Sigmoid colon (tissue), 7 donors: ENCODE measurements at places on chromosomes 2 and 18. TPM values are rescaled to one million over a fixed set of nuclear protein-coding genes. Genes with fewer than 3 reads are reported as not detected.

The GAD1 gene
- total RNA-seq: not detected

GRCh38 chr2:32836933-32837332, 109.8 kb upstream of the LTBP1 start:
- H3K36me3 ChIP-seq: no peaks in the 10 kb centered on the region
- no peak overlapping the region for H3K27ac ChIP-seq
- DNase-seq: no peak

DNA sequence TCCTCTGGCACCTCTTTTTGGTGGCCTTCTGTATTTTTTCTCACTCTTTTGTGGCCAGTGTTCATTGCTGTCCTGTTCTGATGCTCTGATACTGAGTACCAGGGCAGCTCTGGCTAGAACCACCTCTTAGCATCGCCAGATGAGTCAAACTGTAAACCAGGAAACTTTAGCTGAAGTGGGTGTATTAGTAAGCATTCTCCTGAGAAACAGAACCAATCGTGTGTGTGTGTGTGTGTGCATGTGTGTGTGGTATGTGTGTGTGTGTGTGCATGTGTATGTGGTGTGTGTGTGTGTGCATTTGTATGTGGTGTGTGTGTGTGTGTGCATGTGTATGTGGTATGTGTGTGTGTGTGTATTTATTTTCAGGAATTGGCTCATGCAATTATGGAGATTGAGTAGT, 166.3 kb upstream of the SKOR2 start:
- no peak overlapping the region for H3K4me3 ChIP-seq
- no peak overlapping the region for H3K27ac ChIP-seq
- no peaks in the 10 kb centered on the region for H3K4me1 ChIP-seq
- no peak for DNase-seq
- H3K27me3 ChIP-seq: no peaks in the 10 kb centered on the region
- H3K36me3 ChIP-seq: no peaks in the 10 kb centered on the region

- no peak for DNase-seq
- peaks cover 45% of the 10 kb centered on the region for H3K4me1 ChIP-seq
- no peaks in the 10 kb centered on the region for H3K36me3 ChIP-seq
- H3K4me3 ChIP-seq: no peak overlapping the region
Observed at GRCh38 chr2:68857855-68858456, 13.2 kb downstream of the BMP10 start.

- no peaks in the 10 kb centered on the region for H3K27me3 ChIP-seq
- H3K36me3 ChIP-seq: peaks cover 8% of the 10 kb centered on the region
- H3K4me3 ChIP-seq: no peak overlapping the region
Observed at GRCh38 chr2:99461828-99462483, 27.9 kb downstream of the REV1 start.
